CD4-positive, alpha-beta T cell (primary cell): ENCODE measurements at places on chromosomes 7 and 10.

DNA sequence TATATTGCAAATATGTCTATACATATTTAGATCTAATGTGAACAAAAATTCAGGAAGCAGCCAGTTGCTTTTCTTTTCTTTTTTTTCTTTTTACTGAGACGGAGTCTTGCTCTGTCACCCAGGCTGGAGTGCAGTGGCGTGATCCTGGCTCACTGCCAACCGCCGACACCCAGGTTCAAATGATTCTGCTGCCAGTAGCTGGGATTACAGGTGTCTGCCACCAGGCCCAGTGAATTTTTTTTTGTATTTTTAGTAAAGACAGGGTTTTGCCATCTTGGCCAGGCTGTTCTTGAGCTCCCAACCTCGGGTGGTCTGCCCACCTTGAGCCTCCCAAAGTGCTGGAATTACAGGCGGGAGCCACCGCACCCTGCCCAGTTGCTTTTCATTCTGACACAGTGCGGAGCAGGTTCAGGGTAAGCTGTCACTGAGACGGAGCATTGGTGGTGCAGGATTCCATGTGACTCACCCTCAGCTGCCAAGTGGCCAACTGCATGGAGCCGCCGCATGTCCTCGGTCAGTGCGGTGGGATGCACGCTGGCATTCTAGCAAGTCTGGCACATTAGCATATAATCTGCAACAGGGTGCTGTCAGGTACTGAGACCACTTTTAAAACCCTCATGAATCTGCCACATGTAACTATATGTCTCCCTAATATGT lies 362.7 kb downstream of the DNAJB6 start:
- H3K27me3 ChIP-seq: peaks cover 34% of the 10 kb centered on the region
- H3K4me1 ChIP-seq: no peaks in the 10 kb centered on the region
- H3K4me3 ChIP-seq: no peak overlapping the region
- no peak overlapping the region for H3K27ac ChIP-seq

DNA sequence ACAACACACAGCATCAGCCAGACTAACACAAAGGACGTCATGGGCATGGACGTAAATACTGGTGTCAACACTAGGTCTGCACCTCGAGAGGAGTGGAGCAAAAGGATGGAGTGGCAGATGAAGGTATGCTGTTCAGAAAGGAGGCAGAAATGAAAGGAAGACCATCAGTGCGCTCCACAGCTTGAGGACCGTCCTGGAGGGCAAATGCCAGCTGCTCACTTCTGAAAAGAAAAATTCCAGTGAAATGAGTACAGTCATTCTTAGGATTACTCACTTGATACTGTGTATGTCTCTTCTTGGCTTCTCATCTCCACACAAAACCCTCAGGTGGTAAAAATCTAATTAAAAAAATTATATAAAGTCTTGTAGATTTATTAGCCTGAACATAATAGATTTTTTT lies 44.8 kb downstream of the EGFR start:
- no peaks in the 10 kb centered on the region for H3K36me3 ChIP-seq
- DNase-seq: no peak
- no peak overlapping the region for H3K4me3 ChIP-seq

DNA sequence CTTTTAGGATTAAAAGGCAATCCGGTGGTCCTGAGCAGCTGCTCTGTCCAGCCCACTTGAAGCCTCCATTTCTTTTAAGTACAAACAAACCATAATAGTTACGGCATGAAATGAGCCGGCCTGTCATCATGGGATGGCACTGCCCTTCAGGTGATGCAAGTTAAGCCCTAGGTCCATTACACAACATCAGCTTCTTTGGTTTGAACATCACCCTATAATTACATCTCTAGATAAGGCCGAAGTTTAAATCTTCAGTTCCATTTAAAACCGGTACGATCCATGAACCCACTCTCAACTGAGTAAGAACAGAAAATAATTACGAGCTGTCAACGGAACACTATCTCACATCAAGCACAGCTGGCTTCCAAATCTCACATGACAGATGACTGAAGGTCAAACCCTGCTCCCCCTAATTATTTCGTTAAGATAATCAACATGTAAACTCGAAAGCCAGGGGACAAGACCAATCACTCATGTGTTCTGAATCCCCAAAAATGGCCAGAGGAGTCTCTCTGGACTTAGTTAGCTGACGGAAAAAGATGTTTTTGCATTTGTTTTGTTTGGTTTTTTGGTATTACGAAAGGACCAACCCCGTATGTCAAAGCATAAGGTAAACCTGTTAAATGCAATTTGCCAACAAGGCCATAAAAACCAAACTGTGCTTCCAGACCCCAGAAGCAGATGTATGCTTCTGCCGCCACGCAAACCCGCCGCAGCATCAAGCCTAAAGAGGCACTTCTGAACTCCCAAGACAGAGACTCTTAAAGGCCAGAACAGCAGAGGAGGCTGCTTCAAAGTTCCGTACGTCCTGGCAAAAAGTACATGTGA lies 10.8 kb downstream of the GNA12 start:
- no peak overlapping the region for H3K4me3 ChIP-seq
- no peaks in the 10 kb centered on the region for H3K4me1 ChIP-seq
- H3K27me3 ChIP-seq: no peaks in the 10 kb centered on the region
- H3K36me3 ChIP-seq: peaks cover 14% of the 10 kb centered on the region
- no peak for DNase-seq

DNA sequence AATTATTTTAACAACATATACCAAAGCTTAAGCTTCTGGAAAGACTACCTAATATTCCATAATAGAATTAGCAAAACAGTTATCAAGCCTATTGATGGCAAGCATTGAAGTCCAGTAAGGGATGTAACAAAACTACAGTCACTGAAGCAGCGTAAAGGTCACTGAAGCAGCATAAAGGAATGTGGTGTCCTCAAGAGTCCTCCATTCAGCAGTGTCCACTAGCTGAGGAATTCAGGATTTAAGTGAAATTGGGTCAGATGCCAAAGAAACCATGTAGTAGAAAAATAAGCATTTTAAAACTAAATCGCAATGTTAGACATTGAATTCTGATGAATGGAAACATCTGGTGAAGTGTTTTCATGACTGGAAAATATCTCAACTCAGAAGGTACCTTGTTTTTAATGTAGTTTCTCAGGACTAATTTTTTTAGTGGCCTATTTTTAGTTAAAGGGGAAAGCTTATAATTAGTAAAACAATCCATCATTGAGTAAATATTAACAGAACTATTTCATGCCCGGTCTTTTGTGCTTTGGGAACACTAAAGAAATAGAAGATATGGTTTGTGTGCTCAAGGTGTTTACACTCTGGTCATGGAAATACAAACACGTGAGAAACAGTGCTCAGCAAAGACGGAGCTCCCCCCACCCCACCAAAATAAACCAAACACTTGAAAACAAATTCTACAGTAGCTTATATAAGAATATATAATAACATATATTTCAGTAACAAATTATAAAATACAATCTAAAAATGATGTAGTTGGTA lies 121.4 kb downstream of the CDK14 start:
- H3K36me3 ChIP-seq: no peaks in the 10 kb centered on the region
- H3K27ac ChIP-seq: no peak overlapping the region
- H3K27me3 ChIP-seq: no peaks in the 10 kb centered on the region

- no peaks in the 10 kb centered on the region for H3K4me1 ChIP-seq
- no peak for DNase-seq
- no peaks in the 10 kb centered on the region for H3K27me3 ChIP-seq
These were observed 105.2 kb upstream of the PRPS1L1 start for GRCh38 chr7:18132811-18133210.

DNA sequence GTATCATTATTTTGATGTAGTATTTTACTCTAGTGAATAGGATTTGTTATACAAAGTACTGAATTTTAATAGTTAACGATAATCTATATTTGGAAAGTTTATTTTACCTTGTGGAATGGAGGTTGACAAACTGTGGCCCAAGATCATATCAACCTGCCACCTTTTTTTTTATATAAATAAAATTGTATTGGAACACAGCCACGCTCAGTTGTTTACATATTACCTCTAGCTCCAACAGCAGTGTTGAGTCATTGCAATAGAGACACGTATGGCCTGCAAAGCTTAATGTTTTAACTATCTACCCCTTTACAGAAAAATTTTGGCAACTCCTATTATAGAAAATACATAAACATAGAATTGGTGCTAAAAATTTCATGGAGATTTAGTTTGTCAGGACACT lies 239.3 kb downstream of the THSD7A start:
- H3K36me3 ChIP-seq: no peaks in the 10 kb centered on the region
- no peaks in the 10 kb centered on the region for H3K4me1 ChIP-seq

- H3K4me1 ChIP-seq: peaks cover 6% of the 10 kb centered on the region
- H3K27me3 ChIP-seq: peaks cover 9% of the 10 kb centered on the region
- H3K27ac ChIP-seq: no peak overlapping the region
- no peak for DNase-seq
- no peaks in the 10 kb centered on the region for H3K36me3 ChIP-seq
These were observed 4.7 kb downstream of the PLAC9 start for GRCh38 chr10:80137031-80137862.

DNA sequence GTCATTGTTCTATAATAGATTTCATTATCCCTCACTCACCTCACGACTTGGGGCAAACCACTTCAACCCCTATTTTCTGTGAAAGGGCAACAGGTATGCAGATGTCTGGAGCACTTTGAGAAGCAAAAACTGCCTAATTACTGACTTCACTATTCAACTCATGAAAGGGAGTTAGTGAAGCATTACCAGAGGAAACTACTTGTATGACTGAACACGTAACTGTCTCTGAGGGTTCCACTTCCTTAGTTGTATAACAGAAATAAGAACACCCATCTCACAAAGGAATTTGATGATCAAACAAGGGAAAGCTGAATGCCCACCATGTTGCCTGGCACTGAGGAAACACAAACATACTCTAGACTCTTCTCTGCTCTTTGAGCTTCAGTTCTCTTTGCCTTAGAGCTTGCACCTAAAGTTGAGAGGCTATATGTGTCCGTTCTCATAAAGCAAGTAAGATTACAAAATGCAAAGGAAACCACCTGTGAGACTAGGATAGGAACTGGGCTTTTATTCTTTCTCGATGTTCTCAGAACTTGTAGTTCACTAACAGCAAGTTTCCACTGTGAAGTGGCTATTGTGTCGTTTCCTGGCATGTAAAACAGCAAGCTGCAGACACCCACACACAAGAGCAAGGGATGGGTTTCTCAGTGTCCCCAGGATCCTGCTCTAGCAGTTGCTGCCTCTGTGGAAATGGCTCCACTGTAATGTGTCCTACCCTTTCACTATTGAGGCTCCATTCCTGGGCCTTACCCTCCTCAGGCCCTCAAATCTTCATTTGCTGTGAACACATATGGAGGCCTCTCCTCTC lies 2.6 kb downstream of the TMEM243 start:
- H3K27ac ChIP-seq: peak overlapping the region; percentile 97
- no peaks in the 10 kb centered on the region for H3K27me3 ChIP-seq
- H3K4me1 ChIP-seq: peaks cover 67% of the 10 kb centered on the region
- no peak for DNase-seq
- peaks cover 3% of the 10 kb centered on the region for H3K36me3 ChIP-seq

GRCh38 chr10:86863484-86863842 lies 94.0 kb downstream of the MMRN2 start:
- H3K4me1 ChIP-seq: no peaks in the 10 kb centered on the region
- no peak overlapping the region for H3K27ac ChIP-seq
- no peaks in the 10 kb centered on the region for H3K36me3 ChIP-seq
- no peak overlapping the region for H3K4me3 ChIP-seq
- H3K27me3 ChIP-seq: no peaks in the 10 kb centered on the region
- no peak for DNase-seq

DNA sequence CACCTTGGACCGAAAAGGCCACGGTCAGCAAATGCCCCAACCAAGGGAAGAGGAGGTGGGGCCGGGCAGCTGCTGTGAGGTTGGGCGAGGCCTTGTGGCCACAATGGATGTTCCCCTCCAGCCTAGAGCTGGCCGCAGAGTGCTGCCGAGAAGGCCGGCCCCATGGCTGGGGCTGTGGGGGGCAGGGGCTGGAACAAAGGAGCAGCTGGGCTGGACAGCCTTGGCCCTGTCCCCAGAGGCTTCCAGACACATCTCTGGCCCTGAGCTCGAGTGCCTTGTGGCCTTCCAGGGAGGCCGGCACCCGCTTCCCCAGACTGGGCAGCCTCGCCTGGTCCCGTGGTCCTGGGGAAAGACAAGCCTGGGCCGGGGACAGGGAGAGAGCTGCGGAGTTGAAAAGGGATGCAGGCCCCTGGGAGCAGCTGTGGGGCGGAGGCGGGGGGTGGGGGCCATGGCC lies 88.0 kb downstream of the PDGFA start:
- no peak overlapping the region for H3K4me3 ChIP-seq
- peaks cover 3% of the 10 kb centered on the region for H3K27me3 ChIP-seq
- DNase-seq: no peak
- H3K4me1 ChIP-seq: no peaks in the 10 kb centered on the region
- H3K27ac ChIP-seq: no peak overlapping the region
- H3K36me3 ChIP-seq: no peaks in the 10 kb centered on the region

DNA sequence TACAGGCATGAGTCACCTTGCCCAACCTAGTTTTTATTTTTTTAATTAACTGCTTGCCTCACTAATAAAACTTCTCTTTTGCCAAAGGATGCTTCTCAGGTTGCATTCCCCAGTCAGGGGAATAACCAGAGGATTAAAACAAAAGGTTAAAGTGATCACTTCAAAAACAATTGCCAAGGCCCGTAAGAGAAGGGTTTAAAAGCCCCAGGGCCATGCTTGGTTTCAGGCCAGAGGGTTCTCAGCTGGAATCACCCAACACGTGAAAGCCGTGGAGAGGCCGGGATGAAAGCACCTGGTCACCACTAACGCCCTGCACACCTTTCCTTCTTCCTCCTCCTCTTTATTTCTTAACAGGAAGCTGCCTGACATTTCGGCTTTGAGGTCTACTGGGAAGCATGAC lies 587.5 kb downstream of the PTPRN2 start:
- H3K36me3 ChIP-seq: no peaks in the 10 kb centered on the region
- DNase-seq: no peak
- no peaks in the 10 kb centered on the region for H3K4me1 ChIP-seq
- no peak overlapping the region for H3K4me3 ChIP-seq

DNA sequence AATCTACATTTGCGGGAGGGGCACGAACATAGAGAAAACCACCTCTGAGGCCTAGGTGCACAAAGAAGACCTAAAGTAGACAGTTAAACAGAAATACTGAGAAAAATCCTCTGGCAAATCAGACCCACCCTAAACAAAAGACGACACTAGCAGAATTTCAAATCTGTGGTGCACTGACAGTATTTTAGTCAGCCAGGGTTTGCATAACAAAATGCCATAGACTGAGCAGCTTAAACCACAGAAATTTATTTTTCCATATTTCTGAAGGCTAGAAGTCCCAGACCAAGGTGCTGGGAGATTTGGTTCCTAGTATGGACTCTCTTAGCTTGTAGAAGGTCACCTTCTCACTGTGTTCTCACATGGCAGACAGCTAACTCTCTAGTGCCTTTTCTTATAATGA lies 26.3 kb downstream of the IPMK start:
- H3K27me3 ChIP-seq: no peaks in the 10 kb centered on the region
- H3K4me1 ChIP-seq: no peaks in the 10 kb centered on the region
- H3K4me3 ChIP-seq: no peak overlapping the region
- H3K27ac ChIP-seq: no peak overlapping the region
- DNase-seq: no peak

DNA sequence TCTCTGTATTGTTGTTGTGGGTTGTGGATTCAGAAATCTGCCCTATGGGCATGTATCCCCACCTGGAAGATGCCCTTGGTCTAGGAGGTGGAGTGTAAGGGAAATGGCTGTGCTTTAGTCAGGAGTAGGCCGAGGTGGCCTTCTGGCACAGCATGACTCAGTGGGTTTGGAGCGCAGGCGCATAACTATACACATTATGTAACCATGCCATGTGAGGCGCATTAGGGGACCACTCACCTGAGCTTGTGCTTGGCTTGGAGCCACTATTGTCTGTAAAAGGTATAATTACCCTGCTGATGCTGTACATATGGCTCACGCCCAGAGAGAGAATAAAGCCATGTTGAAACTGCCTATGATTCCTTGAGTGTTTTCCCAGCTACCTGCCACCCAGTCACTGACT lies 20.6 kb upstream of the ADAMTS14 start:
- H3K4me3 ChIP-seq: no peak overlapping the region
- no peak overlapping the region for H3K27ac ChIP-seq
- peaks cover 3% of the 10 kb centered on the region for H3K27me3 ChIP-seq
